Activated gamma-delta T cell treated with Interleukin-2 at 50 U/mL for 16 hours (primary cell): ENCODE measurements at places on chromosomes 11 and 22.

- no peak for DNase-seq
These were observed 2.3 kb upstream of the FOLR1 start for GRCh38 chr11:72189455-72190250.

DNA sequence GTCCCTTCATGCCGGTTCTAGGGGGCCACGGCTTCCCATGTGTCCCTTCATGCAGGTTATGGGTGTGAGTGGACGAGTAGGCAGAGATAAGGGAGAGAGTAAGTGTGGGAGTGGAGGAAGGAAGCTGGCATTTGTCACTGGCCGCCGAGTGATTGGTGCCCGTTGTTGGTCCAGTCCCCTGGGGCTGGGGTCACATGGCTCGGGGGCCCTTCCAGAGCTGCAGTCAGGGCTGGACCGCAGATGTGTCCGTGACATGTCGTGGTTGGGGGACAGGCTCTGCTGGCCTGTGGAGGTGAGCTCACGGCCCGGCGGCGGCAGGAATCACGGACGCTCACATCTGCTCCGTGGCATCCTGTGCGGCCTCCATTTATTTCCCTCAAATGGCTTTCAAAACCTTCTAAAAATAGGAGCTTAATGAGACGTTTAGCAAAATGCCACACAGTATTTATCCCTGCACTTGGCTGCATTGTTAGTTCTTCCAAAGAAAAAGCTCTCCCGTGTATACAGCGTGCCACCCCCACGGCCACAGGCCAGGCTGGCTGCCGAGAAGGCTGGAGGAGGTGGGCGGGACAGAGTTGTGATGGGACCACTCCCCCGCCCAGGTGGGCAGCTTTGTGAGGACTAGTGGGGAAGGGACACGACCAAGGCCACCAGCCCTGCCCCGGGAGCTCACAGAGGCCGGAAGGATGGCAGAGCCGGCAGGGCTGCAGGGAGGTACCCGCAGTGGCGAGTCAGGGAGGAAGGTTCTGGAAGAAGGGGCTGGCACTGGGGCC, 386.7 kb downstream of the TBC1D22A start:
- DNase-seq = no peak

GRCh38 chr11:14070896-14071295, 108.4 kb downstream of the SPON1 start:
- no peak for DNase-seq

DNA sequence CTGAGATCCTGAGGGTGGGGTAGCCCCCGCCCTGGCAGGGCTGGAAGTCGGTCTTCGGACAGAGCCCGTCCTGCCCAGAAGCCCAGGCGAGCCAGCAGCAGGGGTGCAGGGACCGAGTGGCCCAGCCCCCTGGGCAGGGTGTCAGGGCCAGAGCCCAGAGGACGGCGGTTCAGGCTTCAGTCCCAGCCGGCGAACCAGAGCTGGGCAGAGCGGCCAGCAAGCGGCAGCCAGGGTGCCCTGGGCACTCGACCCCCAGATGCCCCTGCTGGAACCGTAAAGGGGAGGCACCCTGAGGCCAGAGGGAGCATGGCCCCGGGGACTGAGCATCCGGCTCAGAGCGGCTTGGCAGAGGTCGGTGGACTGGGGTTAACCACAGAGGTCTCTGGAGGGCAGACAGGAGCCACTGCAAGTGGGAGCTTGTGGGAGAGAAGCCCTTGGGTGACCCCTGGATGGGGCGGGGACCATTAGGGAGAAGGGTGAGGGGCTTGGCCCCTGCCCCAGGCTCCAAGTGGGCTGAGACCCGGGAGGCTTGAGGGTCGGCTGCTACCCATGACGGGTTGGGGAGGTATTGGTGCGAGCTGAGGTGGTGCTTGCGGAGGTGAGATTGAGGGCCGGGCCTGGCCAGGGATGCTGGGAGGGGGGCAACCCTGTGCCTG, 15.9 kb downstream of the LSP1 start:
- DNase-seq = no peak

DNA sequence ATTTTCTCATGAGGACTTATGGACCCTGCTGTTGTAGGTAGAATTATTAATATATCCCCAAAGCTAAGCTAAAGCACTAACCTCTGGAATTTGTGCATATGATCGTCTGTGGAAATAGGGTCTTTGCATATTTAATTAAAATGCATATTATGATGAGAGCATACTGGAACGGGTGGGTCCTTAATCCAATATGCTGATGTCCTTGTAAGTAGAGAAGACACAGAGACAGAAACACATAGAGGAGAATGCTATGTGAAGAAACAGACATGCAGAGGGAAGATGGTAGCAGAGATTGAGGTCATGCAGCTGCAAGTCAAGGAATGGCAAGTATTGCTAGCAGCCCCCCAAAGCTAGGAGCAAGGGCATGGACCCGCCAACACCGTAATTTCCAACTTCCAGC, 439.2 kb downstream of the LRRC4C start:
- no peak for DNase-seq

DNA sequence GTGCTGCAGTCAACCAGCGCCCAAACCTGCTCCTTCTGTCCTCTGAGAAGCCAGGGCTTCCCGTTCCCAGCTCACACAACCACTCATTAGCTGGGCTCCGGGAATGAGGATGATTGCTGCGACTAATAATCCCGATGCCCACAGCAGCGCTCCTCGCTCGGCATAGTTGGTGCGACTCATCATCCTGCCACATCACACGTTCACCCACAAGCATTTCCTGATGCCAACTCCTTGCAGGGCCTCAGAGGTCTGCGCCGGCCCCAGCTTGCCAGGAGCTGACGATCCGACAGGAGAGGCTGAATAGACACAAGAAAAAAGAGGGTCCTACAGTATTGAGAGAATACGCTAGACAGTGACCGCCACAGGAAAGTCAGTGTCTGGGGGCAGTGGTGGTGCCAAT, 10.6 kb upstream of the CSNK1E start:
- DNase-seq = peak; percentile 21

GRCh38 chr11:1618231-1618630, 3.7 kb downstream of the KRTAP5-4 start:
- DNase-seq = no peak

DNA sequence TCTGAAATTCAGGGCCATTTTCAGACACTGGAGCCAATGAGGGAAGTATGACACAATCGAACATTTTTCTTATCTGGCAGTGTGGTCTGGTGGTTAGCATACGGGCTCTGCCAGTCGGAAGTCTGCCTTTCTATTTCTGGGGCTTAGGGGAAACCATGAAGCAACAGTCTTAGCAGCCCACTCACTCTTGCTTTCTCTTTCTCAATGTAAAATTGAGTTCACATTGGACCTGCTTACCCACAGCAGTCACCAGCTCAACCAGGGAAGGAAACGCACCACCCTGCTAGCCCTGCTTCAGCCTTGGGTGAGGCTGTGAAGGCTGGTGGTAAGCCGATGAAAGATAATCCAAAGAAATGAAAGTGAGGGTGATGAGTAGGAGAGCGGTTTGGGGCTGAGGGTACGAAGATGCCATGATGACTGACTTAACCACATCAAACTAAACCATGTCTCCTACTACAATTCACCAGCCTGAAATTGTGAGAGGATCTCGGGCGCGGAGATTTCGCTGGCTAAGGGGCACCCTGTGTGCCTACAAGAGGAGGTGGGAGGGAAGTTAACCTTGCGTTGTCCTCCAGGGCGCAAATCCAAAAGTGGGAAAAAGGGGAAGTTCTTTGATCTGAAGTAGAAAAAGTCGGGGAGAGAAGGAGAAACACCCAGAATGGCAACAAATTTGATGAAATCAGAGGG, 2.0 kb upstream of the LMO2 start:
- peak; percentile 45 for DNase-seq

DNA sequence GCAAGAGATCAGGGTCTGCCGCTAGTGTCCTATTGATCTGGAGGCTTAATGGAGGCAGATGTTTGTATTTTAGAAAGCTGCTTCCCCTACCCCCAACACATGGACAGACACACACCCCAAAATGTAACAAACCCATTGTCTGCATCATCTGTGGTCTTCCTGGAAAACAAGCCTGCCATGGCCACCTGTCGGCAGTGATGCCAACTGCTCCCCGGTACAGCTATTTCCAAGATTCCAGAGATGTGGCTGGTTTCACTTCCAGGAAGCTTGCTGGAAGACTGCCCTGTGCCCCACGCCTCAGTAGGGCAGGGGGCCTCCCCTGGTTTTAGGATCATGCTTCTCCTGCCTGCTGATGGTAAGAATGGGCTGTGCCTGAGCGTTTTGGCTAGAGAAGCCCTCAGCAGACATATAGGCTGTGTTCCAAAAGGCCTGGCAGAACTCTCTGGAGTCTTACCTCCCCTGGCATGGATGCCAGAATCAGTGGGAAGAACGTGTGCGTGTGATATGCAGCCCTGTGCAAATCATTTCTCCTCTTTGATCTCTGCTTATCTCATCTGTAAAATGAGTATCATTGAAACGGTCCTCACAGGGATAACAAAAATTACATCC, 108.6 kb downstream of the FBXO7 start:
- no peak for DNase-seq

DNA sequence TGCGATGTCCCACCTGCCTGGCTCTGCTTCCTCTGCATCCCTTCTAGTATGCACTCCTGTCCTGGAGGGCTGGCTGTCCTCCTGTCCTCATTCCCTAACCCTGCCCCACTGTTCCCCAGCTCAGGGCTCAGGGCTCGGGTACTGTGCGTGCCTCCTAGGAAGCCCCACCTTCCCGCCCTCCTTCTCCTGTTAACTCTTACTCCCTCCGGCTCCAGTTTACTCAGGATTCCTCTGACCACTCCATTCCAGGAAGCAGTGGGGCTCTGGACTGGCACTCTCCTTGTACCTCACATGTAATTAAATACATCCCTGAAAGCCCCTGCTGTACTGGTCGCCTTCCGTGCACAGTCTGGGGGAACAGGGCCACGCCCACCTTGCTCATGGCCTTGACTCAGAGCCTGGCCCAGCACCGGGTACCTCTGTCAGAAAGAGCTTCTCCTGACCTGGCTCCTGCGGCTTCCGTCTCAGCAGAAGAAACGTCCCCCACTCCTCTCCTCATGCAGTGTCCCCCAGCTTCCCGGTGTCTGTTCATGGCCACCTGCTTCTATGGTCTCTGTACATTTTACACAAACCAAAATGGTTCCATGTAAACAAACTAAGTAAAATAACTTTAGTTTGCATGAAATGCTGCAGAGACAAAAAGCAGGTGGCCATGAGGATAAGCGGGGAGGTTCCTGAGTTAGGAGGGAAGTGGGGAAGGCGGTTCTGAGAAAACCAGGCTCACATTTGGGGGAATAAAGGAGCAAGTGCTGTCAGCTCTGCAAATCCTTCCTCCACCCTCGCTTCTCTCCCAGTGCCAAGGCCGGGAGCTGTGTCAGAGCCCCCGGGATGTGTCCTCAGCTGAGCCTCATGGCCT, 445.9 kb downstream of the BRD1 start:
- DNase-seq = no peak

- no peak for DNase-seq
These were observed 110.2 kb upstream of the NAV2 start for GRCh38 chr11:19602406-19602805.
